ENCODE measurements at places on chromosomes 6 and 20.

DNA sequence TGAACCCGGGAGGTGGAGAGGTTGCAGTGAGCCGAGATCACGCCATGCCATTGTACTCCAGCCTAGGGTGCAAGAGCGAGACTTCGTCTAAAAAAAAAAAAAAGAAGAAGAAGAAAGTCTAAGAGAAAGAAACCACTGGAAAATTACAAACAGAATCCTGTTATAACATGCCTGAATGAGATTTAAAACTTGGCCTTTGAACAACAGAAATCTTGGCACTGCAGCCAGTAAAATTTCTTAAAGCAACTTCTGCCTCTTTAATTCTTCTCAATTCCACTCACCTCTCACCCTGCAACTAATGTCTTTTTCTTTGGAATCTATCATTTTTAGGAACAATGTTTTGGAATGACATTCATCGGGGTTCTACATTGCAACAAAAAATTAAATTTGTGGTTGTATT lies 26.3 kb downstream of the PM20D2 start:
- DNase-seq: no peak

DNA sequence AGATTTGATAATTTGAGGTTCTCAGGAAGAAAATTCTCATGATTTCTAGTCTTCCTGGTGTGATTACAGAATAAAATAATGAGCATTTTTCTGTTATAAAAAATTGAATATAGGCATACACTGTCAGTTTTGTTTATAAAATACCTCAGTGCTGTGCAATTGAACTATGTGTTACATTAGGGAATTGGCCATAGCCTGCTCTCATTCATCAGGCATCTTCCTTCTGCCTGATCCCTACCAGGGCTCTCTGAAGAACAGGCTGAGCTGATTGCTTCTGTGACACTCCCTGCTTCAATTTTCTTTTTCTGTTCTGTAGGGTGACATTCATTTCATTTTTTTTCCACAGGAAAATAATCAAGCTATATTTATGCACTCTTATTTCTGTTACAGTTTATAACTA lies 162.8 kb downstream of the PHF3 start:
- no peak for DNase-seq

DNA sequence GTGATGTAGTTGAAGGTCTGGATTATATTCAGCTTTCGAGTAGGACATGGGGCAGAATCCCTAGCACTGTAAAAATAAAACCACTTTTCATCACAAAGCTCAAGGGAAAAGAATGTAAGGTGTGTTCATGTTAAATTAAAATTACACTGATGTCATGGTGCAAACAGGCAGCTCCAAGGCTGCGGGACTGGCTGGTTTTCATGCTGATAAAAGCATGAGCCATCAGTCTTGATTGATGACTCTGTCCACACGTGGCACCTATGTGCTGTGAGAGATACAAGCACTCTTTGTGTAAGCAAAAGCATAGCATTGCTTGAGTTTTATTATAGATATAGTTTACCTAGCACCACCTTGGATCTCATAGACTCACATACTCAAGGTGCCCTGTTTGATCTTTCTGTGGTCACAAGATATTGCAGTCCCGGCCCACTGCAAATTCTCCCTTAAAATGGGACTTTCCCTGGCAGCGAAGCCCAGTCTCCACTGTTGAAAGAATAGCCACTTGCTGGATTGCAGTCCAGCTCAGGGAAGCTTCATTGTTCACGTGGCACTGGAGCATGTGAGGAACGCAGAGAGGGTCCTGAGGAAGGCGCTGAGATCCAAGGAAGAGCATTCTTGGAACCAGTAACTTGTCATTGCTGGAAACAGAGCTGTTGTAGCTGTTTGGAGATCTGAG lies 90.6 kb downstream of the TIAM2 start:
- DNase-seq: no peak

DNA sequence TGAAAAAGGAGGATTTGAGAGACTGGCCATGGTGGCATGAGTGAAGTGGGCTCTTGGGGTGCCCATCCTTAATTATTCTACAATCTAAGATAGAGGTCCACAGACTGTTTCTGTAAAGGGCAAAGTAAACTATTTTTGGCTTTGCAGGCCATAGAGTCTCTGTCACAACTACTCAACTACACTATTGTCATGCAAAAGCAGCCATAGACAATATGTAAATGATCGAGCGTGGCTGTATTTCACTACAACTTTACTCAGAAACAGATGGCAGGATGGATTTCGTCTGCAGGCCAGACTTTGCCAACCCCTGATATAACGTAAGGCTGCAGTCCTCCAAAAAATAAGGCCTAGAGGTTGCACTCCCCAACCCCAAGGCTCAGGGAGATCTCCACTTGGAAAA lies 58.2 kb upstream of the NAA20 start:
- no peak for DNase-seq

- peak; percentile 61 for DNase-seq
These were observed 5.7 kb downstream of the TMEM151B start for GRCh38 chr6:44275749-44276648.

GRCh38 chr6:106398621-106399020 lies 38.1 kb downstream of the CRYBG1 start:
- DNase-seq: no peak

- DNase-seq: no peak
These were observed 4.4 kb downstream of the FOXF2 start for GRCh38 chr6:1393641-1394283.

- DNase-seq: no peak
These were observed 19.8 kb upstream of the LRFN2 start for GRCh38 chr6:40606981-40607380.

DNA sequence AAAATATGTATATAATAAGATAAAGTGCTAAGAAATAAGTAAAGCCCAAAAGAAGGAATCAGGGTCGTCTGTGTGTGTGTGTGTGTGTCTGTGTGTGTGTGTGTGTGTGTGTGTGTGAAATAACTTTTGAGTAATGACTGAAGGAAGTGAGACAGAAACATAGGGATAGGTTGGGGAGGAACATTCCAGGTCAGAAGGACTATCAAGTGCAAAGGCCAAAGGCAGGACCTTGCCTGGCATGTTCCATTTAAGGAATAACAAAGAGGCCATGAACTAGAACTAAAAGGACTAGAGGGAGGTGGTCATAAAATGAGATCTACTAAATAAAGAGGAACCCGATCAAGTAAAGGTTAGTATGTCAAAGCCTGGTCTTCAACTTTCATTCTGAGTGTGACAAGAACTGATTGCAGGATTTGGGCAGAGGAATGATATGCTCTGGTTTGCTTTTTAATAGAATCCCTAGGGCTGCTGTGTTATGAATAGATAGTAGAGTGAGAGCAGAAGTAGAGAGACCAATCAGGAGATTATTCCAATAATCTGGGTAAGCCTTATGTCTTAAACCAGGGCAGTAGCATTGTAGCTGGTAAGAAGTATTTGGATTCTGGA lies 6.9 kb downstream of the ENPP3 start:
- no peak for DNase-seq

- DNase-seq: no peak
These were observed 6.1 kb downstream of the EDN1 start for GRCh38 chr6:12296255-12296573.

DNA sequence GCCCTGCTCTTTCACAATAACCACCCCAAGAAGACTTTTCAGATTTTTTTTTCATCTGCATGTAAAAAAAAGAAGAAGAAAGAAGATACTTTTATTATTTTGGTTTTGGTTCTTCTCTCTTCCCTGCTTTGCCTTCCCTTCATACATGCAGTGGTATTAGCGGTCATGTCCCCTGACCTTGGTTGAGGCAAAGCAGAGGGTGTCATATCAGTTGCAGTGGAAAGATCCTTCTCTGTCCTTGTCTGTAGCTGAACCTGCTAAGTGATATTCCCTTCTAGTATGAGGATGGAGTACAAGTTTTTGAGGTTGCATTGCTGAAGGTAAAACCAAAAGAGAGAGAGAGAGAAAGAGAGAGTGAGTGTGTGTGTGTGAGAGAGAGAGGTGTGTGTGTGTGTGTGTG lies 345.7 kb downstream of the UTRN start:
- DNase-seq: no peak

DNA sequence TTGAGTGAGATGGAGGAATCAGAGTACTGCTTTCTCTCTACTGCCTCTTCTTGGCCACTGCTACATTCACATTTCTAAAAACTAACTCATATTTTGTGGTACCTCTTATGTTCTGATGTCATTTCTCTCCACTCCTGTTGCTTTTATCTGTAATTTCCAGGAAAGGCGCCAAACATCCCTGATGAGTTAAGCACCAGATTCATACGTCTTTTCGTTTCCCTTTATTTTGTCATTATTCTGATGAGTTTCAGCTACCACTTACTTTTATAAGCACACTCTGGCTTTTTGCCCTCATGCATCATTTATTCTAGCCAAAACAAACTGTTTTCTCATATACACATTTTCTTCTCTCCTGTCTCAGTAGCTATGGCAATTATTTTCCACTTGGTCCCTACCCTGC lies 680.0 kb downstream of the RNF144B start:
- no peak for DNase-seq

DNA sequence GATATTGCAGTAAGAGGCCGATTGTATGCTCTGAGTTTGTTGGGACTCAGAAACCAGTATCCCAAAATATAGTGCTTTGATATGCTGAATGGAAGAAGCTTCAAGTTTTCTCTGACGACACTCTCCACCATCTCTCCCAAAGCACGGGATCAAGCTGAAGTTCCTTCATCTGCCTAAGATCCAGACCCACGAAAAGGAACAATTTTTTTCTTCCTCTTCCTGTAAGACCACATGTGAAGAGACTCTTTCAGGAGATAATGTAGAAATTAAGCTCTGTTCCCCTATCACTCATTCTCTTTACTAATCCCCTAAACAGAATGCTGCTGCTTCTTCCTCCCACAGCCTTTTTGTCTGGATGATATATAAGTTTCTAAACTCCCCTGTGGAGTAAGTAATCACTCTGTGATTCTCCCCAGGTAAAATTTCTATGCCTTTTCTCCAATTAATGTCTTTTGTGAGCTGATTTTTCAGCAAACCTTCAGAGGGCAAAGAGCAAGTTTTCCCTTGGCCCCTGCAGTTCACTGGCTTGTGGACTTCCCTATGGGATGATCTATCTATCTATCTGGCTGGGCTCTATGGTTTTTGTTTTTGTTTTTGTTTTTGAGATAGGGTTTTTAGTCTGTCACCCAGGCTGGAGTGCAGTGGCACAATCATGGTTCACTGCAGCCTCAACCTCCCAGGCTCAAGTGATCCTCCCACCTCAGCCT lies 13.5 kb upstream of the PNRC1 start:
- no peak for DNase-seq

DNA sequence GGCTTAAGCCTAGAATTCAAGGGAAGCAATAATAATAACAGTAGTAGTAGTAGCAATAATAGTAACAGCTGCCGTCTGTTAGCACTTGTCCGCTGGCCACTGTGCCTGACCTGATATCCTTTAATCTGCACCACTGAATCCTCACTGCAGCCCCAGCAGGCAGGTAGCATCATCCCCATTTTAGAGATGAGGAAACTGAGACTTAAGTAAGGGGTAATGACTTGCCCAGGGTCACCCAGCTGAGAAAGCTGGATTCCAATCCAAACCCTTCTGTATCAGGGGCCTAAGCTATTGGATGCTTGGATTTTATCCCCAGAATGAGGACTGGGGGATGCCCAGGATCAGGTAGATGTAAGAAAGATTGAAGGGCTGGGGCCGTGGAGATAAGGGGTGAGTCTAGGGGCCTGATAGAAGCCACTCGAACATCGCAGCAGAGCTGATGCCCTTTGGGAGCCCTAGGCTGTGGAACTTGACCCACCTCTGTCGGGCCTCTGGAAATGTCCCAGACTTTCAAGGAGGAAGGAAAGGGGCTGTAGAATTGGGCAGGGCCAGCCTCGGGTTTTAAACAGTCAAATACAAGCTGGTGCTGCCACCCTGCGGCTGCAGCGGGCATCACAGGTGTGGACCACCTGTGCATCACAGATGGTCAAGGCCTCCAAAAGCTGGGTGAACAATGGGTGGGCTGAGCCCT lies 102.1 kb upstream of the MYL9 start:
- peak; percentile 87 for DNase-seq

GRCh38 chr6:53369876-53370515 lies 21.2 kb upstream of the ELOVL5 start:
- no peak for DNase-seq

- DNase-seq: no peak
These were observed 9.9 kb downstream of the NRN1 start for GRCh38 chr6:5996714-5997419.

GRCh38 chr6:134152767-134153485 lies 100.5 kb upstream of the SLC2A12 start:
- no peak for DNase-seq

DNA sequence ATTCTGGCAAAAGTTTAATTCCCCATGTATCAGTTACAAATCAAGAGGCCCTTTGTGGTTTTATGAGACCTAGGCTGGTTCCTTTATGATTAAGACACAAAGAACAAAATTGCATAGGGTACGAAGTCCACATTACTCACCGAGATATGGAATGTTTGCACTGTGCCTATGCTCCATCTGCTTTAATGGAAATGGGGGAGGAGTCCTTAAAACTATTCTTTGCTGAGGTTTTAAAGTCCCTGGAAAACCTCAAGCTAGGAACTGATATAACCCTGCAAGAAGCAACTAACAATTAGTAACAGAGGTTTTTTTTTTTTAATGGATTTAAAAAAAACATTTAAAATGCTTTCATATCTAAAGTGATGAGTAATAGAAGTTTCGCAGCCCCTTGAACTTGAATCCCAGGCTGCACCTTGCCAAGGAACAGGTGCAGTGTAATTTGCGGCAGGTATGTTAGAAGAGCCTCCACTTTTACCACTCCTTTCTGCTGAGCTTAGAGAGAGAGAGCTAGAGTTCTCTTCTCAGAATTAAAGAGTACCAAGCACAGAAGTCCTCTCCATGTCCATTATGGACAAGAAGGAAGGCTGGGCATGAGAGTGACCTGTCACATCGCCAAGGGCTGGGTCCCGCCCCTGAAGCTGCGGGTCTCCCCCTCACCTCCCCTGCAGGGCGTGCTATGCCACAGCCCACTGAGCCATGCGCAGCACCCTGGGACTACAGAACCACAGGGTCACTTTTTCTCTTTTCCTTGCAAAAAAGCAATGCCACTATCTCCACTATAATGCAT lies 2.3 kb downstream of the SERPINB1 start:
- DNase-seq: no peak

GRCh38 chr6:28988536-28989311 lies 16.4 kb downstream of the ZNF311 start:
- DNase-seq: peak; percentile 94

GRCh38 chr6:168815229-168815628 lies 374.2 kb downstream of the SMOC2 start:
- DNase-seq: no peak

DNA sequence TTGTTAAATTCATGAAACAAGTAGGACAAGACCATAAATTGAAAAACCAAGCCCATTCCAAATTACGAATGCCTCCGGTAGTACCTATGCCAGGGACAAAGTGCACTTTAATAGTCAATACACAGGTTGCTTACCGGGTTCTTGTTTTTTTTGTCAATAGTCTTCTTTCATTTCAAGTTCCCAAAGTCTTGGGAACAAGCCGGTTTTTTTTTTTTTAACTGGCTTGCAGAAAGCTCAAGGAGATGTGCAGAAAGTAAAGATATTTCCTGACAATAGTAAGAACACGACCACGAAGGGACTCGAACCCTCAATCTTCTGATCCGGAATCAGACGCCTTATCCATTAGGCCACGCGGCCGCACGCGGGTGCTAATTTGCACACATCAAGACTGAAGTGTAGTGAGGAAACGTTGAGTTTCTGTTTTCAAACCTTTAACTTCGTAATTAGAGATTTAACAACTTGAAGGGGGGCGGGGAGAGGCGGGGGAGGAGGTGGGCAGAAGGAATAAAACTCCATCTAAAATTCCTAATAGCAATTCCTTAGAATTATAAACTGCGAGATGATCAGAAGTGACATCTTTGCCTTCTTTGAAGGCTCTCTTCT lies 181.0 kb downstream of the TRIM27 start:
- DNase-seq: peak; percentile 90

Data from ELF-1 (cell line).